BJ (cell line): ENCODE measurements at places on chromosomes 2 and 18.

DNA sequence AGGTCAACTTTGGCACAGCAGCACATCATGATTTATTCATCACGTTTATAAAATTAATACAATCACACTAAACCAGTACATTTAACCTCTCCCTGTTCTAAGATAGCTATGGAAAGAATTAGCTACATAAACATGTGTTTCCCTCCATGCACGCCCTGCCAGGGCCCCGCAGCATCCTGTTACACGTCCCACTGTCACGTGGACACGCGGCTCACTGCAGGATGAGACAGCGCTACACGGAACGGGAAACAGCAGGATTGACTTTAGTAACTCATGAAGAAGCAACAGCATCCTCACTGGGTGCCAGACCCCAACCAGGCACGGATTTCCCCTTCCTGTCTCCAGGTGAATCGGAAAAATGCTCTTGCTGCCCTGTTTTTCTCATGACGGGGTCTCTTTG is 30.9 kb upstream of the SALL3 start:
- DNase-seq: no peak

DNA sequence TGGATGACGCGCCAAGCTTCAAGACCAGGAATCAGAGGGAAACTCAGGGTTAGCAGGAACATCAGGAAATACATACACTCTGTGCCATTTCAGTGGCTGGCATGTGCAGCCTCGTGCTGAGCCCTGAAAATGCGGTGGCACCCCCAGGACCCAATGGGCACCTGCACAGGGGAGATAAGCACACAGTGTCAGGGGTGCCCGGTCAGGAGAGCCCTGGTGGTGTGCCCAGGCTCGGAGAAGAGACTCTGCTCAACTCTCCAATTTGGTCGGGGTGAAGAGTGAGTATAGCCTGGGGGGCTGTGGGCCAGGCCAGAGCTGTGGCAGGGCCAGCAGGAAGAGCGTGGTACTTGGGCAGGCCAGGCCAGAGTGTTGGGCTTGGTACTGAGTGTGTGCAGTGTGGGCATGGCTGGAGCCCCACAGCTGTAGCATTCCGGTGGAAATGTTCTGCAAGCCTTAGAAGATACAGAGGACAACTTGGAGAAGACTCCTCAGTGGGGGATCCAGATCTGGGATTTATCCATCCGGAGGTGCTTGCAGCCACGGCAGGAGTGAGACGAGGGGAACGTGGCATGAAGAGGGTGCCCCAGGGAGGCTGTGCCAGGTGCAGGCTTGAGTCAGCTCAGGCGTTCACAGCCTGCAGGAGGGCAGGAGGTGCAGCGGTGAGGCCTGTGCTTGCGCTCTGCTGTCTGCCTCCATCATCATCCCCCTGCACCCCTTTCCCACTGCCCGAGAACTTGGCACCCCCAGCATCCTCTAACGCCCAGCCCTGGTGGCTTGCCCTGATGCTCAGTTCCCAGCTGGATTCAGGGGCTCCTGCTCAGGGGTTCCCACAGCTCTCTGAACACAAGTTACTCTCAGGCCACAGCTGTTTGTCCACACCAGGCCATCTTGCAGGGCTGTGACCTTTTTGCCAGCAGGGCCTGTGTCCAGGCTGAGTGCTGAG is 451.7 kb upstream of the HS6ST1 start:
- DNase-seq: no peak

GRCh38 chr18:4333043-4333442 is 122.1 kb downstream of the DLGAP1 start:
- no peak for DNase-seq

- no peak for DNase-seq
These were observed 52.8 kb downstream of the CHMP3 start for GRCh38 chr2:86510436-86510933.

GRCh38 chr2:226679389-226680065 is 120.1 kb downstream of the IRS1 start:
- DNase-seq: no peak

- no peak for DNase-seq
These were observed 192.9 kb upstream of the NRXN1 start for GRCh38 chr2:51224790-51225189.

- DNase-seq: no peak
These were observed 323.6 kb downstream of the EIPR1 start for GRCh38 chr2:3054066-3054465.

DNA sequence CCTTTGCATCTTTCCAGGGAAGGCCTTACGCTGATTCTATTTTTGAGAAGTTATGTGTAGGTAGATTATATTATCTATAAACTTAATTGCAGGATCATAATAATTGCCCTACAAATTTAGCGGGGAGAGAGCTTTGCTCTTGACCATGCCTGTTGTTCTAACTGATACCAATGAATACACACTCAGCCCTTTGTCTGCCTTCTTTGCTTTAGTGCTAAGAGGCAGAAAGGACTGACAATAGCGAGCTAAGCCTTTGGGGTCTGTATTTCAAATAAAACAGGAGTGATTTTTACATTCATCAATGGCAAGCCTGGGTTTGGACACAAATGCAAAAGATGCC is 115.3 kb upstream of the STON1 start:
- DNase-seq: no peak

DNA sequence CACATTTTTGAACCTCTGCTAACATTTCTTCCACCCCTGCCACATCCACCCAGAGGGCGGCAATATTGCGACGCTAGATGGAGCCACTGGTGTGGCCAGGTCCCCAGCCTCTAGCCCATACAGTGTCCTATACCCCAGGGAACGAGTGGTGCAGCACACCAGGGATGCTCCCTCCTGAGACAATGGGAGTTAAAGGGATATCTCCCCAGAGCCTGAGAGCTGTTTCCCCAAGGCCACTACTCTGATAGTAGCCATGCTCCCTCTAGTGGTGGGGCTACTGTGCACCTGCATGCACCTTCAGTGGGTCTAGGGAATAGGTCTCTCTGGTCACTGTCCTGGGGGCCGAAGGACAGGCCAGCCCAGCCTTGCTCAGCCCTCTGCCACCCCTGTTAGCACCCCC is 336.4 kb upstream of the FSHR start:
- no peak for DNase-seq

DNA sequence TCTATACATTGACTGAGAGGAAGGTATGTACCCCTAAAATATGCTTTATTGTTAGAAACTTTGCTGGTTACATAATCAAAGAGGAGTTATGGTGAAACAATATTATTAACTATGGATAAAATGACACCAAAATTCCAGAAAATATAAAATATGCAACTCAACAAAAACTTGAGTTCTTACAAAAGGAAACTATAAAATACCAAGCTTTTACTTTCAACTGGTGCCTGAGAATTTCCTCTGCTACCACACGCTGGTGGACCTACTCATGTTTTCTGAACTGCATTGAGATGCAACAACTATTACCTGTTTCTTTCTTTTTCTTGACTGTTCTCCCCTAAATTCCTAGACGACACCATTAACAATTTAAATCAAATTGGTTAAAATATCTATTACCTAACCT is 8.2 kb upstream of the NFE2L2 start:
- DNase-seq: no peak

- DNase-seq: no peak
These were observed 56.6 kb upstream of the SLC1A4 start for GRCh38 chr2:64932371-64933216.
